M059J (cell line): ENCODE measurements at places on chromosomes 2 and 18. TPM values are rescaled to one million over a fixed set of nuclear protein-coding genes. Genes with fewer than 3 reads are reported as not detected.

Gene ZEB2
- 10.7 and 15.9 TPM in 2 replicates for total RNA-seq

Gene PARD3B
- 0.86 and 1.6 TPM in 2 replicates for total RNA-seq

Gene CNTNAP5
- 0.05 TPM in 1 of 2 replicates, not detected in the other for total RNA-seq

Gene B4GALT6
- total RNA-seq, result 1.6 and 3.8 TPM in 2 replicates

Gene ADD2
- 6.9 and 9.5 TPM in 2 replicates for total RNA-seq

Gene LMAN1
- total RNA-seq, result 229 and 276 TPM in 2 replicates

Gene RTP5
- not detected in 2 replicates for total RNA-seq

Gene HOXD10
- 9.3 and 15.0 TPM in 2 replicates for total RNA-seq

Gene IL1R2
- total RNA-seq, result not detected in 2 replicates

Gene GPBAR1
- total RNA-seq, result 0.37 TPM in 1 of 2 replicates, not detected in the other

Gene GAL3ST2
- not detected in 2 replicates for total RNA-seq

Gene IL36G
- total RNA-seq, result not detected in 2 replicates

Gene KCNJ3
- total RNA-seq, result not detected in 2 replicates

Gene CPO
- total RNA-seq, result not detected in 2 replicates

Gene KRTCAP3
- total RNA-seq, result not detected in 2 replicates

Gene OXER1
- not detected in 2 replicates for total RNA-seq

Gene PKDCC
- 4.1 and 5.4 TPM in 2 replicates for total RNA-seq

DNA sequence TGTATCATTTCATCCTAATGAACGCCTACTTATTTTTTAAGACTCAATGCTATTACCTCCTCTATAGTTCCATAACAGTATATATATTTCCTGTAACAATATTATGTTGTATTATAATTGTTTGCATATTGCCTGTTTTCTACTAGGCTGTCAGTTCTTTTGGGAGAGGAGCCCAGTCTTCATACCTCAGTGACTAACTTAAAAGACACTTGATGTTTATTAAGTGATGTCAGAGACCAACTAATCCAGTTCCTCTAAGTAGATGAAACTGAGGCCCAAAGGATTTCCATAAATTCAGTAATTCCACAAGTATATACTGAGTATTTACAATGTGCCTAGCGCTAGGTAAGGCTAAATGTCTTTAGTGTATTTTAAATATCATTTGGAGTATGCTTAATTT lies 48.9 kb upstream of the AAK1 start:
- DNase-seq, result peak; percentile 62

GRCh38 chr2:33673937-33674336 lies 74.8 kb upstream of the FAM98A start:
- DNase-seq, result peak; percentile 15

DNA sequence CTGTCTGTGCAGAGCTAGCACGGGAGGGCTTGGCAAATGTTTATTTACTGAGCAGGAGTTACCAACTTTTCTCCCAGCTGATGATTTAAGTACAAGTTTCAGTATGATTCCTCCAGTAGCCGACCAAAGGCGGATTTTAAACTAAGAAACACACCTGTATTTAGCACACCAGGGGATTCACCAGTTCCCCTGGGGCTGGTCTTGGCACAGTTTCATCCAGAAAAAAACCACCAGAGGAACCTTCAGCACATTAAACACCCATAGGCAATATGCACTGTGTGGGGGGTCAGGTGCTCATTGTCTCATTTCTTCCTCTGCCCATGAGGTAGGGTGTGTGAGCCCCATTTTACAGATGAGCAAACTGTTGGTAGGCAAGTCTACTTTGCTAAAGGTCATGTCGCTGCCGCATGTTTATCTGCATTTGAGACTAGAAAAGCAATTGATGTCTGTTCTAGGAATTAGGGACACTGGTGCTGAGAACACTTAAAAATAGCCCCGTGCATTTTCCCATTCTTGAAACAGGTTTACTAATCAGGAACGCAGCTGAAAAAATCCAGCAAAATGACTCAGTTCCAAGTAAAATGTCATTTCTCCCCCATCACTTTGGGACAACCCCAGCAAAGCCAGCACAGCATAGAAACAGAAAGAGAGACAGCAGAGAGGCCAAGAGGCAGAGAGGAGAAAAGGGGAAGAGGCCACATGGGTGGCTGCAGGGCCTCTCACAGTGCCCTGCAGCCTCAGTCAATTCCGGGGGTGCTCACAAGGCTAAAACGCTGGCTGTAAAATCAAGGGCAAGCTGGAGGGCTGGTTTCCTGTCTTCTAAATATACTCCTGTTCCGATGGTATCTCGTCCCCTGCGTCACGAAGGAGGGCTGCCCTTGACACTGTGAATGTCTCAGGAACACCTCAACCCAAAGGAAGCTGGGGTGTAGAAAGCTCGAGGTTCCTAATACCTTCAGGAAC lies 166.8 kb upstream of the ID2 start:
- DNase-seq, result no peak

DNA sequence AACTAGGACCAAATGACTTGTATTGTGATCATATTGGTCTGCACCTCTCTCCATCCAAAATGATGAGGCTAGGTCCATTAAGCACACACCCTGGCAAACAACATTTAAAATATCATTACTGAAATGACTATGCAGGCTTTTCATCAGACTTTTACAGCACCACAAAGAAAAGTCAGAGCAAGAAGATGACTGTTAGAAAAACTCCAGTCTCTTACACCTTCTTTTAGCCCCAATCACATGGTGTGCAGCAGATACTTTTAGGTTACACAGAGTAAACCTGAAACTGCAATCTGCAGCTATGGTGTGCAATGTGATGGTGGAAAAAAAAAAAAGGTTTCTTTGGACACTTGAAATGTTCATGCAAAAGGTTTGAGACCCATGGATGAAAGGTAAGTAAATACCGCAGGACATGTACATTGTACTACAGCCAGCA lies 5.4 kb upstream of the POLI start:
- DNase-seq, result no peak

DNA sequence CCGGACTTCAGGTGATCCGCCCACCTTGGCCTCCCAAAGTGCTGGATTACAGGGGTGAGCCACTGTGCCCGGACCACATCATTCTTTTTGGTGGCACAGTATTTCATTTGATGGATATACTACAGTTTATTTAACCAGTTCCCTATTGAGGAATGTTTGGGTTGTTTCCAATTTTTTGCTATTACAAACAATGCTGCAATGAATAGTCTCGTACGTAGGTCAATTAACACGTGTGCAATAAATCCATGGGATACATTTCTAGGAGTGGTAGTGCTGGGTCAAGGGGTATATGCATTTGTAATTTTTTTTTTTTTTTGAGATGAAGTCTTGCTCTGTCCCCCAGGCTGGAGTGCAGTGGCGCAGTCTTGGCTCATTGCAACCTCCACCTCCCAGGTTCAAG lies 28.4 kb upstream of the XPO1 start:
- DNase-seq, result no peak

DNA sequence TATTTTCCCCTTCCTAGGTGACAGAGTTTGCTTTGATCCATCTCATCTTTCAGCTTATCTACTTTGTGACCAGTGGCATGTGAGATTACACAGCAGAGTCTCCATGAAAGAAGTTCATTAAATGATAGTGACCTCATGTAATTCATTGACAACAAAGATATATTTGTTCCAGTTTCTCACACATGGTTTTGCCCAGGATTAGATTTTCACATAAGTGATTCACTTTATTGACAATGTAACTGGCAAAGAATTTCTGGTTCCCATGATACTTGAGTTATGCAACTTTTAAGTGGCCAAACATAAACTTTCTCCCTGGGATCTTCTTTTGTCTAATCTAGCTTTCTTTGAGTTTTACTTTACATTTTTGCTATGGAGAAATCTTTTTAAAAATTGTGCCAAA lies 50.0 kb downstream of the MC4R start:
- no peak for DNase-seq

- DNase-seq, result no peak
These were observed 18.1 kb upstream of the PGAP1 start for GRCh38 chr2:196944570-196944969.

DNA sequence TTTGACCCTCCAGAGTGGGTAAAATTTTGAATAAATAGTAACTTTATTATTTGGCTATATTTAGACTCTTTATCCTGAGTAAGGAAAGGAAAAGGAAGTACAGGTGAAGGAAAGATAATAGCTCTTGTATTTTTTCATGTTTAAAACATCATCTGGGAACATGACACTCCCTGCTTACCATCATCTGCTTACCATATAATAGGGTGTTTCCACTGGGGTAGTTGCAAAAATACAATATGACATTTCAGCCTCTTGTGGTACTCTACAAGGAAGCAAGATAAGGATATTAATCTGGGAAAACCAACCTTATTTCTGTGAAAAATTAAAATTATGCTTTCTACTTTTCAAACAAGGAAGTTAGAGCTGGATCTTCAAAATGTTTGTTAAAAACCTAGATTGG lies 9.9 kb downstream of the RELCH start:
- no peak for DNase-seq

DNA sequence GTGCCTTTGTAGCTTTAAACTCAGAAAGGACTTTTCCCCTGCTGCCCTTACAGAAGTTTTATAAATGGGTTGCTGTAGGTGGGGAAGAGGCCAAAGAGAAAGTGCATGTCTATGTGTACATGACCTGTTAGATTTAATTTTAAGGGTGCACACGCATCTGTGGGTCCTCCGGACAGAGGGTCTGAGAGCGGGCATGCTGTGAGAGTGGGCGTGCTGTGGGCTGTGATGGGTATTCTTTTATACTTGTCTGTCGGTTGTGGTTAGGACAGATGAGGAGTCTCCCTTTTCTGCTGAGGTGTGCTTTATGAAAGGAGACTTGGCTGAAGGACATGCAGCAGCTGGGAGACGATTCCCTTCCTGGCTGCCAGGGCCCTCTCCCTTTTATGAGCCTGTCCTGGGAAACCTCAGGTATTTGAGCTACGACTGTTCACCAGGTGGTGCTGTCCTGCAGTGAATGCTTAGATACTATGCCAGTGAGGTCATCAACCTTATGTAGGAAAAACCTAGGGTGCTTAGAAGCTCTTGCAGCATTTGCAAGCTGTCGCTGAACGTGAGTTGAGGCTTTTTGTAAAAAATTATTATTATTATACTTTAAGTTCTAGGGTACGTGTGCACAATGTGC lies 67.5 kb downstream of the TANC1 start:
- DNase-seq, result peak; percentile 78

GRCh38 chr2:43106559-43107527 lies 119.6 kb downstream of the ZFP36L2 start:
- DNase-seq, result peak; percentile 84

DNA sequence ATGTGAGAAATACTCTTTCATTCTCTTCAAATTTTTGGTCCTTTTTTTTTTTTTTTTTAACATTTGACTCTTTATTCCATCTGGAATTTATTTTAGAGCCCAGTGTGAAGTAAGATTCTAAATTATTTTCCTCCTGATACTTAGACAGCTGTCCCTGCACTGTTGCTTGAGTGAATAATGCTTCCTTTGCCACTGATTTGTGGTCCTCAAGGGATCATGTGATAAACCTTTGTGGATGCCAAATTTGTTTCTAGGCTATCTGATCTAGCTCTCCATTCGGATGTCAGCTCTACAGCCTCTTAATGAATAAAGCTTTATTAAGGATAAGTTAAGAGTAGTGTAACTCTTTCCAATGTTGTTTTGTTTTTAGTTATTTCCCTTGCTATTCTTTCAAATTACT lies 142.3 kb downstream of the SMAD7 start:
- DNase-seq, result no peak

DNA sequence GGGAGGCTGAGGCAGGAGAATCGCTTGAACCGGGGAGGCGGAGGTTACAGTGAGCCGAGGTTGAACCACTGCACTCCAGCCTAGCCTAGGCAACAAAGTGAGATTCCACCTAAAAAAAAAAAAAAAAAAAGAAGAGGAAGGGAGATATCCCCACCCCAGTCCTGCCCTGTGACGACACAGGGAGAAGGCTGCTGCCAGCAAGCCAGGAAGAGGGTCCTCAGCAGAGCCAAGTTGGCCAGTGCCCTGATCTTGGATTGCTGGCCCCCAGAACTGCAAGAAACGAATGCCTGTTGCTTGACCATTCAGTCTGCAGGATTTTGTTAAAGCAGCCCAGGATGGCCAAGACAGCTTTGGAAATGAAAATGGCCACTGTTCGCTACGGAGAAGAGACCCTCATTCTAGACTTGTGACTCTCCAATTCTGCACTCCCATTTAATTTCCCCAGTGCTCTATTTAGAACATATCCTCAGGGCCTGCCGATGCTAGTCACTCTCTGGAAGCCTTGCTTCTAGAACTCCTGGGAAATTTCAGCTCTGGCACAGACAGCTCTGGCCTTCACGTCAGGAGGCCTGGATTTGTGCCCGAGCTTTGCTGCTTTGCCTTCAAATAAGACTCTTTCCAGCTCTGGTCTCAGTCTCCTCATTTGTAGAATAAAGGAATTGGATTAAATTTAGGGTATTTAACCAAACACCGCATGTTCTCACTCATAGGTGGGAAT lies 15.7 kb upstream of the AMMECR1L start:
- no peak for DNase-seq

GRCh38 chr18:75429975-75430374 lies 2.5 kb upstream of the SMIM21 start:
- DNase-seq, result peak; percentile 65

- DNase-seq, result no peak
These were observed 36.9 kb upstream of the TTR start for GRCh38 chr18:31554776-31555175.

GRCh38 chr2:236861944-236862343 lies 223.7 kb upstream of the COPS8 start:
- no peak for DNase-seq

DNA sequence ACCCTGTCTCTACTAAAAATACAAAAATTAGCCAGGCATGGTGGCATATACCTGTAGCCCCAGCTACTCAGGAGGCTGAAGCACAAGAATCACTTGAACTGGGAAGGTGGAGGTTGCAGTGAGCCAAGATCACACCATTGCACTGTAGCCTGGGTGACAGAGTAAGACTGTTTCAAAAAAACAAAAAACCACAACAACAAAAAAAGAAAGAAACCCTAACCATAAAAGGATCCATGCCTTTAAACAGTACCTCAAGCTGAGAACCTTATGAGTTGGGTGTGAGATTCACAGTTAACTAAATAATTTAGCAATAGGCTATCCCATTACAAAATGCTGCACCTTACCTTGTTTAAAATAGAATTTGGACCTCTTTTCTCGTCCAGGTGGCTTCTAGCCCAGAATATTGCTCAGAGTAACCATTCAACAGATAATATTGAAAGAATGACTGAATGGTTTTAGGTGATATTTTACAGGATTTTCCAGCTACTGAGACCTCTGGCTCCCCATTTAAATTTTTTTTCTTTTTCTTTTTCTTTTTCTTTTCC lies 6.4 kb downstream of the DPYSL5 start:
- DNase-seq, result no peak

- DNase-seq, result no peak
These were observed 3.7 kb downstream of the RTP5 start for GRCh38 chr2:241873081-241873802.

DNA sequence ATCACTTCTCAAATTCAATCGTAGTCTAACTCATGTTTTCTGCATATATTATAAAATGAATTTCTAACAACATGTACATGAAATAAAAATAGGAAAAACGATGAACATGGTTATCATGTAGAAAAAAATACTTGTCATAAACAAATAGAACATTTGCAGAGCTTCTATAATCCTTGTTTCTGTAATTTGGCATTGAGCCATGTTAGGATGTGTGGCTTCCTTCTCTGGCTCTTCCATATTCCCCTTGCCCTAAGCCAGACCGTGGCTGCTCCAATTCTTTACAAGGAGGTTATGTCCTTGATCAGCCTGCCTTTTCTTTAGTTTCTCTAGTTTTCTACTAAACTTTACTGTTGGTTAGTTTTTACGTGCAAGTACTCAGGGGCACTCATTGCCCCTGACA lies 155.3 kb downstream of the COL6A3 start:
- no peak for DNase-seq

GRCh38 chr2:23464156-23464555 lies 79.2 kb downstream of the KLHL29 start:
- no peak for DNase-seq
